ENCODE measurements at places on chromosomes 2 and 18.
A peak's percentile ranks its signal among the peaks of the same experiment; 100 is the strongest.

DNA sequence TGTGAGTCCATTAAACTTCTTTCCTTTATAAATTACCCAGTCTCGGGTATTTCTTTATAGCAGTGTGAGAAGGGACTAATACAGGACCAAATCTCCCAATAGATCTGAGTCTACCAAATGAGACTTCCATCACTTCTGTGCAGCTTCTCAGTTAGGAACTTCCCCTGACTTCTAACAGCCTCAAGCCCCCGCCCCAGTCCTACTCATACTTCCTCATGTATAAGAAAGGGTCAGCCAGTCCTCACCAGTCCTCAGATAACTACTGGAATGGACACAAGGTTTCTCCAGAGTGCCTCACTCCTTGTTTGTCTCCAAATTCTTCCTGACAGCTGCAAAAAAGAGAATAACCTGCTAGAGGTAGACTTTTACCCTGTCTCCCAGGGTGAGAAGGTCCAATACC, 19.5 kb downstream of the TTC32 start:
- no peak for DNase-seq

GRCh38 chr2:57443086-57443485, 603.5 kb upstream of the VRK2 start:
- no peak for DNase-seq

DNA sequence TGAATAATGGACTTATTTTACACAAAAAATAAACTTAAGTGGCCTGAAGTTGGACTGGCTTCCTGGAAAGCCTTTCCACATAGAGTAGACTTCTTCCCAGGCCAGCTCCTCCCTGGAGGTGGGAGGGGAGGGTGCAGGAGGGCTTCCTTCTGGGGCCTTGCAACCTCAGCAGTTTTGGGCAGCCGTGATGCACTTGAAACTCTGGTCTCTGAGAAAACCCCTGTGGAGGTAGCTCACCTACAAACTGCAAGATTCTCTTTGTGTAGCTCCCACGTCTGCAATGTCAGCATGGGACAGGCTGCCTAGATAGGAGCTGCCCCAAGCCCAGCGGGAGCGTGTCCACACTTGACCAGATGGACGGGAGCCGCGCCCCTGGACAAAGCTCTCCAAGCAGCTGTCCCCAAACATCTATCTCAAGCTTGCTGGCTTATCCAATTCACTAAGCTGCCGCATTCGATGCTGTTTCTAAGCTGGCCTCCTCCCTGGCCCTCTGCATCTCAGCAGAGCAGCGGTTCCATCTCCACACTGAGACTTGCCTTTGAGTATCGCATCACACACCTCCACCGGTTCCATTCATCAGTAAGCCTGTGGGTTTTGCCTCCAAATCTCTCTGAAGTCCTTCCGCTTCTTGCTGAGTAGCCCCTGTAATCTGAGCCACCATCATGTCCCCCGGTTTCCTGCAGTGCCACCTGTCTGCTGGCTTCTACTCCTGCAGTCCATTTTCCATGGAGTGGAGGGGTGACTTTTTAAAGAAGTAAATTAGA, 1.6 kb upstream of the LPIN1 start:
- DNase-seq: peak; percentile 43

- no peak for DNase-seq
Observed at GRCh38 chr2:86189782-86190416, 5.4 kb downstream of the IMMT start.

DNA sequence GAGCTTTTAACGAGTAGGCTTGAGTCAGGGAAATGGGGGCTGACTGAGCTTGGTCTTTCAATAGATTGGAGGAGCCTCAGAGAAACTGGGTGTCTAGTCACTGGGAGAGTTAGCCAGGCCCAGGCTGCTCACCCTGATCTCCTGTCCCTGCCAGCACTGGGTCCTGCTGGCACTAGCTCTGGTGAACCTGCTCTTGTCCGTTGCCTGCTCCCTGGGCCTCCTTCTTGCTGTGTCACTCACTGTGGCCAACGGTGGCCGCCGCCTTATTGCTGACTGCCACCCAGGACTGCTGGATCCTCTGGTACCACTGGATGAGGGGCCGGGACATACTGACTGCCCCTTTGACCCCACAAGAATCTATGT, 720 bp downstream of the KRTCAP3 start:
- no peak for DNase-seq

DNA sequence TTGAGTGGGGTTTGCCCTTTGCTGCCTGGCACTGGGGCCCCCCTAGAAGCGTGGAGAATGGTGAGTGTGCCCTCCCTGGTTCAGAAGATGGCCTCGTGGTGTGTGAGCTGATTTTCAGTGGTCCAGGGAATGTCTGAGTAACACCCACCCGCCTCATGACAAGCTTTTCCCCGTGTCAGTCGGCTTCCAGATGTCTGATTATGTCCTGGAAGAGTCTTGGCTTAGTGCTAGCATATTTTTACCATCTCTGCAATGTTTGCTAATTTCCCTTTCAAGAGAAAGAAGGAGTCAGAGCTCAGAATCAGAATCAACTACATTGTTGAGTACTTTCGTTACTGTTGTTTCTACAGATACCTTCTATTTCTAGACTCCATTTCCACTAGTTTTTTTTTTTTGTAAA, 214.7 kb downstream of the SEPTIN10 start:
- DNase-seq: no peak

DNA sequence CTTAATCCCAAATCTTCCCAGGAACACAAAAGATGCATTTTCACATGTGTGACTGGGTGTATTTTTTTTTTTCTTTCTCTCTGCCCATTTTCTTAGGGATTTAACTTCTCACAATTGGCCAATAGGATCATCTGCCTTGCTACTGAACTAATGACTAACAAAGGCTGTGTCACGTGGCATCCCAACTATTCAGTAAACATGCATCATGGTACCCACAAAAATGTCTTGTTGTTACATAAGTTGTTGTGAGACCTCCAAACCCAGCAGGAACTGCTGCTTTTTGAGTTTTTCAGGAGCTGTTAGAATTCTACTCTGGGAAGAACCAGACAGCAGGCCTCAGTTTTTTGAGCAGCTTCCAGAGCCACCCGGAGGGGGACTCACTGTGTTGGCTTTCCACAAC, 31.9 kb downstream of the GAD1 start:
- DNase-seq: no peak

DNA sequence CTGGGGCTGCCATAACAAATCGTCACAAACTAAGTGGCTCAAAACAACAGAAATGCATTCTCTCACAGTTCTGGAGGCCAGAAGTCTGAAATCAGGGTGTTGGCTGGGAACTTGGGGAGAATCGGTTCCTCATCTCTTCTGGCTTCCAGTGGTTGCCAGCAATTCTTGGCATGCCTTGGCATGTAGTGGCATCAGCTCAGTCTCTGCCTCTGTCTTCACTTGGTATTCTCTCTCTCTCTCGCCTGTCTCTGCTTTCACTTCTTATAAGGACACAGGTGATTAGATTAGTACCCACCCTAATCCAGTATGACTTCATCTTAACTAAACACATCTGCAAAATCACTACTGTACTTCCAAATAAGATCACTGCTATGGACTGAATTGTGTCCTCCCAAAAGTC, 695.4 kb upstream of the ID2 start:
- no peak for DNase-seq

GRCh38 chr2:174614261-174614660, 16.7 kb upstream of the WIPF1 start:
- DNase-seq: no peak

DNA sequence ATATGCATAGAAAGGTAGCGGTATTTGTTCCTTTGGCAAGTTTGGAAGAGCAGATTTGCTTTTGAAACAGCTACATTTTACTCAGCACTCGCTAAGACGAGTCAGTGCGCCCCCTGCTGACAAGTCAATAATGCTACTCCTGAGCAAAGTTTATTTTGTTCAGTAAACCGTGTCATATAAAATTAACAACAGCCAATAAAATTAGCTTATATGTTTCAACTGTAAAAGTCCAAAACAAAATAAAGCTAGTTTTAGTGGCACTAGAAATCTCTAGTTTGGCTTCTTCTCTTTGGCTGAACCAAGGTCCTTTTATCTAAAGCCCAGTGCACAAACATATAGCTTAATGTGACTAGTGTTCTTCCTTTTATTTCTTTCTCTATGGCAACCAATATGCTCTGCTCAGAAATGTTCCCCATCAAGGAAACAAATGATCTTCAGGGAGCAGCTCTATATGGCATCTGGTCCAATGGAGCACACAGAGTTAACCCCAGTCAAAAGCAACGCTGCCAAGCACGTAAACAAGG, 4.2 kb upstream of the POU3F3 start:
- DNase-seq: peak; percentile 84

GRCh38 chr2:140424471-140424870, 1644.3 kb upstream of the NXPH2 start:
- DNase-seq: no peak

GRCh38 chr2:27991146-27991545, 100.6 kb downstream of the BABAM2 start:
- DNase-seq: no peak

DNA sequence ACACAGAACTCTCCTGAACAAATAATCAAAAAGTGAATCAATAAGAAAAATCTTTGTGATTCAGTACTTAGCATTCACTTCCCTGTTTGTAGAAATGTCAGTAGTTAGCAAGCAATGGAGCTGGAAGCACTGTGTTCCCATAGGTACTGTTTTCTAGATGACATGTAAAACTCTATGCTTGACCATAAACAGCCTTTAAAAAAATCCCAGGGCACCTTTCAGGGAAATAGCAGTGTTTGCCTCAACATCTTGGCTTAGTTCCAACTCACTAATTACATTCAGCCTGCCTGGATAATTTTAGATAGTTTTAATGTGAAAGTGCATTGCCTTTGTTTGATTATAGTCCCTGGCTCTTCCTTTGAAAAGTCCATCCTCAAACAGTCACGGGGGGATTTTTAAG, 721.8 kb downstream of the ERBB4 start:
- DNase-seq: no peak

GRCh38 chr2:137190411-137191195, 425.3 kb downstream of the THSD7B start:
- no peak for DNase-seq

DNA sequence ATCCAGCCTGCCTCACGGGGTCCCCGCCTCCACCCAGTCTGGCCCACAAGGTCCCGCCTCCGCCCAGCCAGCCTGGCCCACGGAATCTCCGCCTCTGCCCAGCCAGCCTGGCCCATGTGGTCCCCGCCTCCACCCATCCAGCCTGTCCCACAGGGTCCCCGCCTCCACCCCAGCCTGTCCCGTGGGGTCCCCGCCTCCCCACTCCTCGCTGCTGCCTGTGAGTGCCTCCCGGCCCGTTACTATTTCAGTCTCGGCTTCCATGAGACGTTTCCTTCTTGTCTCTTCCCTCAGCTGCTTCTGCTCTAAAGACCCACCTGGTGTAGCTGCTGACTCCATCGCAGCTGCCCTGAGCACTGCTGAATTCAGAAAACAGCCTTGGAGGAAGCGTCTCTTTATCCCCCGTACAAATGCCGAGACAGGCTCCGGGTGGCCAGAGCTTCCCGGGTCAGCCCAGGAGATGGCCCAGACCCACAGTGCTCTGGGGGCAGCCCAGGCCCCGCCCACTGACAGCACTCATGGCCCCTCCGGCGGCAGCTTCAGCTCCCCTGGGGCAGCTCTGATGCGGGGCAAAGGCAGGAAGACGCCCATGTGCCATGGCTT, 69.8 kb downstream of the NFATC1 start:
- peak; percentile 76 for DNase-seq

GRCh38 chr2:219521066-219521880, 7.0 kb downstream of the ASIC4 start:
- no peak for DNase-seq

DNA sequence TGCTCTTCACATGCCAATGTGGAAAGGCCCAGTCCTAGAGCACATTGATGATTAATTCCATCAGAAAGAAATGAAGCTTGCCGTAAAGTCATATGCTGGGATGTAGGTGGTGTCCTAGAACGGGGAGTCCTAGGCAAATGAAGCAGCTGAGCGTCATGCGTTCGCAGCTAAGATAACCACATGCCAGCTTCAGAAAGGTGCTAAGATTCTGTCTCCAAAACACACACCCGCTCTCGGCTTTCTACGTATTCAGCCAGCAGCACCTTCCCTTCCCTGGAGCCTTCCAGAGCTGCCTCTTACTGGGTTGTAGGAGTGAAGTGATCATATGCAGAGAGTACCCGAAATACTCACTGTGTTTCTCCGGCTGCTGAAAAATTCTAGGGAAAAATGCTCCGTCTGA, 421.6 kb upstream of the ID2 start:
- DNase-seq: no peak

DNA sequence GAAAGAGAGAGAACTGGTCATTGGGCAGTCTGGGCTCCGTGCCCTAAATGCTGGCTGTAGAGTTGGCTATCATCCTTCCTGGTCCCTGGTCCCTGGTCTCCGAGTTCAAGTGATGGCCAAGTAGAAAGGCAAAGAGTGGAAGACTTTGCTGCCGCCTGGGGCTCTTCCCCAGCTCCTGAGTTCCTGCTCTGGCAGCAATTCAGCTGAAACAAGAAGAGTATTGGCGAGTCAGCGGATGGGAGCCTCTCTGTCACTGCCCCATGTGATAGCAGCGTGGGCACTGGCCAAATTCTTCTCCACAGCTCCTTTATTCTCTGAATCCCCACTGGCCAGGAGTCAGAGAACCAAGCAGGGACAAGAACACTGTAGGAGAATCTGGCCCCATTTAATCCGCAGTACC, 351.0 kb upstream of the POU3F3 start:
- DNase-seq: no peak

DNA sequence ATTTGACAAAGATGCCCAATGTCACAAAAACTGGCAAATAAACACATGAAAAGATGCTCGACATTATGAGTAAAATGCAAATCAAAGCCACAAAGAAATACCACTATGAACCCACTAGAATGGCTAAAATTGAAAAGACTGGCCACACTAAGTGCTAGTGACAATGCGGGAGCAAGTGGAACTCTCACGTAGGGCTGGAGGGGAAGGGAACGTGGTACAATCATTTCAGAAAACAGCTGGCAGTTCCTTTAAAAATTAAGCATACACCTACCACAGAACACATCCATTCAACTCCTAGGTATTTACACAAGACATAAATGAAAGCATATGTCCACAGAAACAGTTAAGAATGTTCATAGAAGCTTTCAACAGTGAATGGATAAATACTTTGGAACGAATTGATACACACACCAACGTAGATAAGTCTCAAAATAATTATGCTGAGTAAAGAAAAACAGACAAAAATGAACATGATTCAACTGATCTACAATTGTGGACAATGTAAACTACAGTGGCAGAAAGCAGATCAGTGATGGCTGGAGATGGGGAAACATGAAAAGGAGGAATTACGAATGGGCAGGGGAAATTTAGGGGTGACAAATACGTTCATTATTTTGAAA, 71.7 kb downstream of the MYOM1 start:
- no peak for DNase-seq

DNA sequence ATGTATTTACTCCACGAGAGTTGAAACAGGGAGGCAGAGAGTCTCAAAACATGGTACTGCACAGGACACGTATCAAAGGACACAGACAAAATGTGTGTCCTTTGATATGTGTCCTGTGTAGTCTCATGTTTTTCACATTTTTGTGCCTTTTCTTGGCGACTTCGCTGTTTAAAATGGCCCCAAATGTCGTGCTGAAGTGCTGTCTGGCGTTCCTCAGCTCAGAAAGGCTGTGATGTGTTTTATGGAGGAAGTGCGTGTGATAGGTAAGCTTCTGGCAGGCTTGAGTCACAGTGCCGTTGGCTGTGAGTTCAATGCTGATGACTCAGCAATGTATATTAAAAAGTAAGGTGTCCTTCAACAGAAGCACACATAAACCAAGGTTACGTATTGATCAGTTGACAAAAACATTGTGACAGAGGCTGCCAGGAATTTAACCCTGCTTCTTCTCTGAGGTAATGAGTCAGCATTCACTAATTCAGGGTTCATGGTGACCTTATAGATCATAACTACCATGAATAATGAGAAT, 78.2 kb downstream of the DYSF start:
- peak; percentile 1 for DNase-seq

All from femur (tissue), 1 donor.